Activated CD8-positive, alpha-beta memory T cell treated with anti-CD3 and anti-CD28 coated beads for 1 hour (primary cell): ENCODE measurements at places on chromosomes 5 and 9.

- DNase-seq, result no peak
These were observed 729 bp upstream of the RORB start for GRCh38 chr9:74496406-74496805.

GRCh38 chr5:36897616-36898015 lies 21.0 kb downstream of the NIPBL start:
- DNase-seq, result no peak

DNA sequence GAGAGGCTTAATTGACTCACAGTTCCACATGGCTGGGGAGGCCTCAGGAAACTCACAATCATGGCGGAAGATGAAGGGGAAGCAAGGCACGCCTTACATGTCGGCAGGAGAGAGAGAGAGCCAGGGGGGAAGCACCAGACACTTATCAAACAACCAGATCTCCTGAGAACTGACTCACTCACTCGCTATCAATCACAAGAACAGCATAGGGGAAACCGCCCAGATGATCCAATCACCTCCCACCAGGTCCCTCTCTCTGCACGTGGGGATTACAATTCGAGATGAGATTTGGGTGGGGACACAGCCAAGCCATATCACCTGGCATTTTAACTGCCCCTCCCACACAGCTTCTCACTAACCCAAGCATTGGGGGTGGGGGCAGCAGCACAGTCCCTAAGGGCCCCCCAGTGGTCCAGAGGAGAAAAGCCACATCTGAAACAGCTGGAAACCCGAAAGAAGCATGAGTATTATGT lies 76.1 kb upstream of the ASS1 start:
- no peak for DNase-seq

- DNase-seq, result no peak
These were observed 27.9 kb downstream of the LYRM7 start for GRCh38 chr5:131198625-131199024.

GRCh38 chr5:180640861-180641565 lies 8.4 kb downstream of the FLT4 start:
- DNase-seq, result no peak

DNA sequence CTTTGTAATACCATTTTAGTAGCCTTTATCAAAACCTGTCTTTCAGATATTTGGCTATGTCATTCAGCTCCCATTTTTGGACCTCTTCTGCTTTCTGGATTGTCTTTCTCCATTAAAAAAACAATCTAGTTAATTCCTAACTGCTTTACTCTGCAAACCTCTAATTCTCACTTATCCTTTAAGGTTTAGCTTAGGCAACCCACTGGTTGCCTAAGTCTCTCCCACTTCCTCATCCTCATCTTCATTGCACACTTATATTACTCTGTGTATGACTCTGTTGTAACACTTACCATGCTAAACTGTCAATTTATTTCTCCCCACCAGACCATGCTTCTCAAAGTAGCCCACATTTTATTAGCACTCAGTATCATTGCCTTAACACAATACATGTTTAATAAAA lies 205.0 kb upstream of the DMRTA1 start:
- no peak for DNase-seq

DNA sequence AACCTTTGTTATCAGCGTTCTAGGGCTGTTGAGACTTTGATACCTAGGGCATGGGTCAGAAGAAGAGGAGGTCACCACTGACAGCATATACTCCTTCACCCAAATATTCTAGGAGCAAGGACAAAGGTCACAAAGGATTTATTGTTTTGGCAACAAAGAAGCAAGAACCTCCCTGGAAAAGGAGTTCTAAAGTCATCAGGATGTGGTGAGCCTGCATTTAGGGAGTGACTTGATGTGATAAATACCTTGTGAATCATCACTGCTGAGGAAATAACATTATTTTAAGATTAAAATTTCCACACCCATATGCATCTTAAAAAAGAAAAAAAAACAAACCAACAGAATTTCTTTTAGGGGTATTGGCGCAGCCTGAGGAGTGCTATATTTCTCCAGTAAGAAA lies 13.9 kb downstream of the IFNA1 start:
- DNase-seq, result no peak

GRCh38 chr5:73940026-73940425 lies 314.0 kb downstream of the ARHGEF28 start:
- DNase-seq, result no peak

- no peak for DNase-seq
These were observed 12.1 kb downstream of the PDCL start for GRCh38 chr9:122816163-122816867.

DNA sequence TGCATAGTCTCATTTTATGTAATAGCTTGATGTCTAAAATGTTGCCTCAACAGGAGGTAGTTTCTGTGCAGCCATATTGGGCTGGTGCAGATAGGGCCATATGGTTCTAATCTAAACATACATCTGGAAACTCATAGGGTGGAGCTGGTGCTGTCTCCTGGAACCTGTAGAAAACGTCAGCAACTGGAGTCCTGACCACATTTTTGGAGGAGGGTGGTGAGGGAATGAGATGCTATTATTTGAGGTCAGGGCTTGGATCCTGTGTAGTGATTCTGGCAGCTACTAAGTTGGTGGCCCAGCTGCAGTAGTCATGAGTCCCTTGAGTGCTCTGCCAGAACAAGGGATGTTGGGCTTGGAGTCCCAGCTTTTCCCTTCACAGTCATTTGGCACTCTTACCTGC lies 14.1 kb downstream of the MAN2A1 start:
- DNase-seq, result no peak

- DNase-seq, result no peak
These were observed 447.8 kb upstream of the CD180 start for GRCh38 chr5:67644221-67644920.

DNA sequence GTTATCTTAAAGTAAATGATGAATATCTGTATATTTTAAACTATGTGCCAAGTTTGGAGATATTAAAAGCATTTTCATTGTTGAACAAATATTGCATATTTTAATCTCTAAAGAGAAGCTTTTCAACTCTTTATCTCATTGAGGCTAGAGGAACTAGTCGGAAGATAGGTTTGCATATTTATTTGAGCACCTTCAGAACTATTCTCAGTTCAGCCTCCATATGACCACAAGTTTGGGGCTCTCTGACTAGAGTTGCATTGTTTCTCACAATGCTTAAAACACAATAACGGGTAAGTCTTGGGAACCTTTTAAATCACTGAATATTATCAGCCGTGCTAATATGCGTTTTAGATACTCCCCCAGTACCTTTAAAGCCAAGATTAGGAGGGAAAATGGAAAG lies 47.3 kb upstream of the CTXN3 start:
- DNase-seq, result no peak

- DNase-seq, result no peak
These were observed 106.1 kb downstream of the THBS4 start for GRCh38 chr5:80141147-80141671.

DNA sequence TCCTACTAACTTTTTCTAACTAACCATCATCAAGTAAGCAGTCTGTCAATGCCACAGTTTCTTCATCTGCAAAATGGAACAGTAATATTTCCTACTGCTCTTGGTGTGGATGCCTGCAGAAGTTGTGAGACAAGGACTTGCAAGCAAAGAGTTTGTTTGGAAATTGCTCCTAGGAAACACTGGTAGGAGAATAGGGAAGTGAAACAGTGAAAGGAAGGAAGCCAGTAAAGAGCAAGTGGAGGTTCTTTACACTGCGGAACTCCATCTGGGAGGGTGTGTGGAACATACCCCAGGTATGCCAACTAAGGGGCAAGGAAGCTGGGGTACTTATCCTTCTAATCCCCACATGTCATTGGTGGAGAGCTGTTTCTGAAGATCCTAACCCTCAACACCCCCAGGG lies 119.9 kb downstream of the FOXD1 start:
- no peak for DNase-seq

DNA sequence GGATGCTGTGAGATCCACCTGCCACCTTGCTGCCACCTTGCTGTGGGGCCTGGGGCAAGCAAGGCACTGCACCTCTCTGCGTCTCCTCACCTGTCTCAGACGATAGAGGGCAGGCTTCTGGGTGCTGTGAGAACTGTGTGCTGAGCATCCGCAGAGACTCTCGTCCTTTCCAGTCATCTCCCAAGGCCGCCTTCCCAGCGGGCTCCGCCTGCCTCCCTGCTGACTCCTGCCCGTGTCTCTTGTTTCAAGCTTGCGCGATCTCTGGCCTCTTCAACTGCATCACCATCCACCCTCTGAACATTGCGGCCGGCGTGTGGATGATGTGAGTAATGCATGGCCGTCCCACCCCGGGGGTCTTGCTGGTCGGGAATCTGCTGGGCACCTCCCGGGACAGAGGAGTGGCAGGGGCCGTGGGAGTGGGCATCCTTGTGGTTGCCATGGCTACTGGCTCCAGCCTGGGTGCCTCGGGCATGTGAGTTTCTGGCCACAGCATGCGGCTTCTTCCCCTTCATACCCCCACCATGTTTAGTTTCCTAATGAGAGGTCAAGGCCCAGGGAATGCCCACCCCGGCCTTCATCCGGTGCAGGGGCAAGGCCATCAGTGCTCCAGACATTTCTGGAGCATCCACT lies 3.6 kb downstream of the CACFD1 start:
- no peak for DNase-seq

DNA sequence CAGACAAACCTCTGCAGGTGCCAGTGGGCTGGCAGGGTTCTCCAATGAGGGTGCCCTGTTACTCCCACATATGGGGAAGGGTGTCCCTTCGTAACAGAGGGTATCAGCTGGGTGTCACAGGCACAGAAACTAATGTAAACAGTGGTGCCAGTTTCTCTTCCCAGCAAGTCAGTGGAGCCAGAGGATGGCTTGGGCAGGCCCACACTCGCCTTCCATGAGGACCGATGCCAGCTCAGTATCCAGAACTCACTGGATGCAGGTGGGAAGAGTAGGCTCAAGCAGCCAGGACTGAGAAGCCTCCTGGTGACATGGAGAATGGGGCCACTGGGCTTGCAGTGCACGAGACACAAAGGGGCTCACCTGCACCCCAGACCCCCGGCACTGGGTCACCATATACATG lies 30.4 kb downstream of the FSTL4 start:
- no peak for DNase-seq

GRCh38 chr9:72749276-72749675 lies 203.6 kb downstream of the ALDH1A1 start:
- no peak for DNase-seq

DNA sequence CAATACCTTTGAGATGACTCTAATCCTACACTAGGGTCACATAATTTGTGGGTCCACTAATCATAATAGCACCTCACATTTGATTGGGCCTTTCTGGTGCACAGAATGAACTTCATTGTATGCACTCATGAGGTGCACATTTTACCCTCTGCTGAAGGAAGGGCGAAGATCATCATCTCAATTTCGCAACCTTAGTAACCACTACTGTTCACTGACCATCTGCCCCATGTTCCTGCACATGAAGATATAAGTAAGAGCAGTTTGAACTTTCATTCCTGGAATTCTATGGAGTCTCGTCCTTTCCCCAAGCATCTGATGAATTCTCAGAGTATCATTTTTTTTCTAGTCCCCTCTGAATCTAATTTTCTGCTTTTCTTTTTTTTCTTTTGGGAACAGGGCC lies 21.2 kb downstream of the GAS1 start:
- DNase-seq, result no peak

GRCh38 chr9:32606811-32607210 lies 28.7 kb downstream of the TAF1L start:
- no peak for DNase-seq

GRCh38 chr5:1011741-1012312 lies 3.2 kb downstream of the NKD2 start:
- DNase-seq, result no peak

DNA sequence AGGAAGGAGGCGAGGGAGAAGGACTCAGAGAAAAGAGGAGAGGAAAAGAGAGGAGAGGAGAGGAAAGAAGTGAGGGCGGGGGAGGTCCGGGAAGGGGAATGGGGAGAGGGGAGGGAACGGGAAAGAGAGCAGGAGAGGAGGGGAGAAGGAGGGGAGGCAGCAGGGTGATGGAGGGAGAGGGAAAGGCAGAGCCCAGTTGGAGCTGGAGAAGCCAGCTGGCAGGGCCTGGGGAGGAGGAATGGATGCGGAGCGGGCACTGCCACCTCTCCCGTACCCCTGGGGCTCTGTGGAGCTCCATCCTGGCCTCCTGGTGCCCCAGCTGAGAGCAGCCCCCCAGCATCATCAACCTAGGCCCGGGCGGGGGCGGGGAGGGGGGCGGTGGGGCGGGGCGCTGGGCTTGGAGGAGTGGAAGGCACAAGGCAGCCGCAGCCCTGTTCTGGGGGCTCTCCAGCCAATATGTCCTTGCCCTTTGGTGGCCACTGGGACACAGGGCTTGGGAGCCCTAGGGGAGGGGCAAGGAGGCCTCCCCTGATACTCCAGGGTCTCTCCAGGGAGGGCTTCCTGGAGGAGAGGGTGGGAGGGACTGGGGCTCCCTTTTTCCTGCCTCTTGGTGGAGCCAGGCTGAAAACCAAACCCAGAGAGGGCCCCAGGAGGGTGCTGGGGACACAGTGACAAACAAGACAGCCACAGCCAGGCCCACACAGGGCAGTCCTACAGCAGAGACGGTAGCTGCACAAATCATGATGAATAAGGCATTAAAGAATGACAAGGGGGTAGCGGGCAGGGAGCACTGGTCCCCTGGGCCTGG lies 123.7 kb downstream of the C9orf50 start:
- DNase-seq, result no peak

DNA sequence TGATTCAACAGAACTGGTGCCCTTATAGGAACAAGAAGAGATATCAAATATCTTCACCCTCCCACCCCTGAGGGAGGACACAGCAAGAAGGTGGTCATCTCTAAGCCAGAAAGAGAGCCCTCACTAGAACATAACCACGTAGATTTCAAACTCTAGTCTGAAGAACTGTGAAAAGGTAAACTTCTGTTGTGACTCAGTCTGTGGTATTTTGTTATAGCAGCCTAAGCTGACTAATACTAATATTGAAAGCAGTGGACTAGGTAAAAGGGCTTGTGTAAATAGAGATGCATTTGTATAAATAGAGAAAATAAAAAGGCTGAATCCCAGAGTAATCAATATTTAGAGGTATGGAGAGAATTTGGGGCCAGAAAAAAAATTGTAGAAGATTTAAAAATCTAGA lies 157.6 kb upstream of the CCNH start:
- DNase-seq, result no peak

DNA sequence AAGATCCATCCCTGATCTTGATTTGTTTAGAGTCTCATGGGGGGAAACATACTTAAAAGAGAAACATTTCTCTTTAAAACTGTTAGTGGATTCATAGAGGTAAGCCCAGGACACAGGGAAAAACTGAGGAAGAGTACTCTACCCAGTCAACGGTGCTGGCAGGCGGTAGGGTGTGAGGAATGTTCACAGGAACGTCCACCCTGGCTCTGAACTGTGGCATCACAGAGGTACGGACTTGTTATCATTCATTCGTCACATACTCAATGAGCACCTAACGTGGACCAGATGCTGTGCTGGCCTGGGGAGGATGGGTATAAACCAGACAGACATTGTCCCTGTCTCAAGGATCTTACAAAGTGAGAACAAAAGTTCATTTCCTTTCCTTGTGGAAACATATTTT lies 18.8 kb upstream of the PPARGC1B start:
- DNase-seq, result no peak

- DNase-seq, result no peak
These were observed 18.5 kb downstream of the FOCAD start for GRCh38 chr9:20702570-20702969.

DNA sequence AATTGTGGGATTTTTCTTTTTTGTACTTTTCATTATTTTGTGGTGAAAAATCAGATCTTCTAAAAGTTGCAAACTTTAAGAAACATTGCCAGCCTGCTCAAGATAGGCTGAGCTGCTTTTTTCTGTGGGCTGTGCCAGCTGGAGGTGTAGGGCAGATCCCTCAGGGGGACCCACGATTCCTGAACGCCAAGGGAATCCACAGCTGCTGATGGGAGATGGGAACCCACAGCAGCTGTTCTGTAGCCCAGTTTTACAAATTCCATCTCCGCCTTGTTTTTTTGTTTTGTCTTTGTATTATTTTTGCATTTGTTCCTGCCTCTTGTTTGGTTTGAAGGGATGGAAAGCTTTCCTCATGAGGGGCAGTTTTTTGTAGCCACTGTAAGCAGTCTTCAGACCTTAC lies 91.0 kb downstream of the WWC1 start:
- DNase-seq, result no peak
